ENCODE measurements at places on chromosomes 12 and 14.

GRCh38 chr12:70966996-70967790, 46.7 kb upstream of the PTPRR start:
- no peak for DNase-seq

- DNase-seq = no peak
Measured at GRCh38 chr12:6264402-6265037, 46.0 kb upstream of the PLEKHG6 start.

DNA sequence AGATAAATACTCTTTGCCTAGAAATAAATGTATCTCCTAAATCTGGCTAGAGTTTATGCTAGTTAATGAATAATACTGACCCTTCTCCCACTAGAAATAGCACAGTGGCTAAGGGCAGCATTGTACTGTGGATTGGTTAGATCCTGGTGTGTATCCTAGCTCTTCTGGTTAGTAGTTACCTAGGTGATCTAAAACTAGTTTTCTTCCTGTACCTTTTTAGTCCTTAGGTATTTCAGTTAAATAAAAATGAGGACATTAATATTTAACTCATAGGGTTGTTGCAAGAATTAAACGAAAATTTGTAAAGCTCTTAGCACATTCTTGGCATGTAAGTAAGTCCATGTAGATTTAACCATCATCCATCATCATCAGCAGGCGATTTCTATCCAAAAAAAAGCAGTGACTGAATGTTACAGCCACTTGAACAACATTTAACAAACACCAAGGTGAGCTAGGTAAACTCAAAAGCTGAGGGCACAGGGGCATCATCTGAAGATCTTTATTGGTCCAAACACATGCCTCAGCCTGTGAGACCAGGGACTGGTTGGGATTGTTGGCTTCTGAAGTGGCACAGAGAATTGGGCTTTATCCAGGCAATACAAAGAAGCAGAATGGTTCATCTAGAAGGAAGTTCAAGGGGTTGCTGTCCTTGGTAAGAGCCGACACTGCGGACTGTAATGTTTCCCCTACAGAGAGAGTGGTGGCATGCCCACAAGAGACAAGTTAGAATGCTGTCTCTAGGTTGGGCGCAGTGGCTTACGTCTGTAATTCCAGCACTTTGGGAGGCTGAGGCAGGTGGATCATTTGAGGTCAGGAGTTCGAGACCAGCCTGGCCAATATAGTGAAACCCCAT, 100.8 kb downstream of the GAS2L3 start:
- no peak for DNase-seq

DNA sequence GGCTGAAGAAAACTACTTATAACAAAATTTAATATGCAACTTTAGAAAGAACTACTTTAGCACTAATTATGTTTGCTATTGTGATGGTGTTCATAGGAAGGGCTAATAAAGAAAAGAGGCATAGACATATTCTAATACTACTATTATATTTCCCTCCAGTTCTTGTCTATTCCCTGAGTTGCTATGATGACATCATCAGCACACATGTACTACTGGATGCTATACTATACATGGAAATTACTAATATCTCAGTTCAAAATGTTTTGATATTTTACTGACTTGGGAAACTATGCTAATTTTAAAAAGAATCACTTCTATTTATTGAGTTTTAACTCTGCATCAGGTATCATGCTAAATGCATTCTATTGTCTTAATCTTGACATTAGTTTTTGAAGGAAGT, 101.6 kb downstream of the EPS8 start:
- DNase-seq = no peak

DNA sequence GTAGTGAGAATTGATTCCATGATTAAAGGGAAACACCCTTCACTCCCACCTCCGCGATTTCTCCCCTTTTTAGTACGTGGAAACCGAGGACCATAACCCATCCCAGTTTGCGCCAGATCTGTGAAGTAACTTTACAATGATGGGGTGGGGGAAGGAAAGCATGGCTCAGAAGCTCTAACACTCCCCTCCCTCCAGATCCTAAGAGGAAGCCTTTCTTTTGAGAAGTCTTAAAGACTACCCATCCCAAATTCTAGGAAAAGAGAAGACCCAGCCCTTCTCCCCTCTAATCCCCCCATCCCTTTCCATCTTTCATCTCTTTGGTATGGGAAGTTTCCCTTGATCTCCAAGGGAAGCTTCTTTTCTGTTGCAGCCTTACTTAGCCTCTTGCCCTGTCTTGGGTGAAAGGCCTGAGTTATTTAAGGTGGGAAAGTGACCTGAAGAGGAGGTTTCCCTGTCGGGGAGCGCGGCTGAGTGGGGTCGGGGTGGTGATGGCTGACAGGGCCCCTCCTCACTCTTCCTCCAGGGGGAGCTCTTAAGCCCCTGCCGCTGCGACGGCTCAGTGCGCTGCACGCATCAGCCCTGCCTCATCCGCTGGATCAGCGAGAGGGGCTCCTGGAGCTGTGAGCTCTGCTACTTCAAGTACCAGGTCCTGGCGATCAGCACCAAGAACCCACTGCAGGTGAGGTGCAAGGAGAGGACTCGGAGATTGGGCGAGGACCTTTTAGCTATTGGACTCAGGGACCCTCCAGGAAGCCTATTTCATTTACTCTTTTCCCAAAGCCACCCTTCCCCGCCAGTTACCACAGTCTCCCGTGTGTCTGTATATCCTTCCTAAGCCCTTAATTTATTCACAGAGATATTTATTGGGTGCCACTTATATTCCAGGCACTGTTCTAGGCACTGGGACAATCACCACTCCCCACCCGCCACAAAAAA, 1.8 kb downstream of the MARCHF9 start:
- DNase-seq = no peak

- peak; percentile 39 for DNase-seq
Measured at GRCh38 chr14:97878206-97878605, 1081.0 kb downstream of the VRK1 start.

- no peak for DNase-seq
Measured at GRCh38 chr12:104673696-104674482, 217.1 kb downstream of the CHST11 start.

DNA sequence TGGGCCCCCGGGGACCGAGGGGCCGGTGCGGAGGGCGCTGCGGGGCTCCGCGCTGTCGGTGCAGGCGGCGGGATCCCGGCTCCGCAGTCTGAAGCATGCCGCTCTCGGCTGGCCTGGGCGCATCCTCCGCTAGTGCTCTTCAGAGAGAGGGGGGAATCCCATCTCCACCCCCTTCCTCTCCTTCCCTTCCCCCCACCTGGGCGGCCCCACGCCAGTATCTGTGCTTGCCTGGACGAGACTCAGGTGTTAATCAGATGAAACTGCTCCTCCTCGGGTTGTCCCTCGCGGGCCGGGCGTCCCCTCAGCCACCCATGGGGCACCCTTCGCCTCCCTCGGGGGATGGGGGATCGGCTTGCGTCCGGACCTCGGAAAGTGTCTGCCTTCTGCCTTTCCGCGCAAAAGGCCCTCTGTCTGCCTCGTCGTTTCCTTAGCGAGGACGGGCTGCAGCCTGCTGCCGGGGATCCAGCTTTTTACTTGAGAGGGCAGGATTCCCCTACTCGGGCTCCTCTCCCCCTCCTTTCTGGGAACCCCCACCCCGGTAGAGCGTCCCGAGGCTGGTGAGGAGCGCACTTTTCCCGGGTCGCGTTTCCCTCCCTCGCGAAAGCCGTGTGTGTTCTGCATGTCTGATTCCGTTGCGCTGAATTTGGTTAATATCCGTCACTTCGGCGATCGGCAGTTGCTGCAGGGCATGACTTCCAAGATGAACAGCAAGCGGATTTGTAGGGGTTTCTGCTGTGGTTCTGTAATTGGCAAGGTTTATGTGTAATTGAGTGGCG, 1.1 kb downstream of the GPHN start:
- DNase-seq = no peak

GRCh38 chr12:126534942-126535341, 1469.7 kb downstream of the AACS start:
- DNase-seq = no peak

DNA sequence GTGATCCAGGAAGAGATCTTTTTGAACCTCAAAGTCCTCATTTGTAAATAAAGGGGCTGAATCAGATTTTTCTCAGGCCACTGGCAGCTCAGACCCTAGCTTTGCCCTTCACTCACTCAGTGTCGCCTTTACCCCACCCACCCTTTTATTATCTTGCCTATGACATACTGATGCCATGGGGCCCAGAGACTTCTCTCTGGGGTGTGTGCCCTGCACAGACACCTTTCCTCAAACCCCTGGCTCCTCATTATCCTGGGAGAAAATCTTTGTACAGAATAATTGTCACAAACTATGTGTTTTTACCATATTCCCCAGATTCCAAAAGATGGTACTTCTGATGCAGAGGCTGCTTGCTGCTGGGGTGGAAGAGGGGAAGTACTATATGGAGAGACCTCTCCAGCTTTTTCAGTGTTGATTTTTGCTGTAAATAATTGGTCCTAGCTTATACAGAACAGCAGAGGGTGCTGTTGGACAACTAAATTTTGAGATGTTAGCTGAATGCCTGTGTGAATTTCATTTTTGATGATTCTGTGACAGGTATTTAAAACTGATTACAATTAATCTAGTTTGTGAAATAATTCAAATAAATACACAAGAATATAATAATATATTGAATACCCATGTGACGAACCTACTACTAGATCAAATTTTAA, 53.9 kb upstream of the DCD start:
- DNase-seq = peak; percentile 39

- no peak for DNase-seq
Measured at GRCh38 chr12:82655751-82656150, 31.0 kb upstream of the TMTC2 start.

DNA sequence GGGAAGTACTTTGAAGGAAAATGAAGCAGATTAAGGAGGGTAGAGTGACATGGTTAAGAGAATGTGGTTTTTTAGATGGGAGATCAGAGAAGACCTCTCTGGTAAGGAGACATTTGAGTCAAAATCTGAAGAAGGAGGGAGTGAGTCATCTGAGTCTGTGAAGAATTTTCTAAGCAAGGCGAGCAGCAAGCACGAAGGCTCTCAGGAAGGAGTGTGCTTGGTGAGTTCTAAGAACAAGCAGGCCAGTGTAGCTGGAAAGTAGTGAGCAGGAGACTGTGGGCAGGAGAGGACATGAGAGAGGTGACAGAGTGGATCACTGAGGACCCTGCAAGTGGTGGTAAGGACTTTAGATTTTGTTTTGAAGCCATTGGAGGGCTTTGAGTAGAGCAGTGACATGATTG, 76.3 kb upstream of the FUT8 start:
- no peak for DNase-seq

- peak; percentile 68 for DNase-seq
Measured at GRCh38 chr12:122836027-122836921, 1.0 kb downstream of the HIP1R start.

DNA sequence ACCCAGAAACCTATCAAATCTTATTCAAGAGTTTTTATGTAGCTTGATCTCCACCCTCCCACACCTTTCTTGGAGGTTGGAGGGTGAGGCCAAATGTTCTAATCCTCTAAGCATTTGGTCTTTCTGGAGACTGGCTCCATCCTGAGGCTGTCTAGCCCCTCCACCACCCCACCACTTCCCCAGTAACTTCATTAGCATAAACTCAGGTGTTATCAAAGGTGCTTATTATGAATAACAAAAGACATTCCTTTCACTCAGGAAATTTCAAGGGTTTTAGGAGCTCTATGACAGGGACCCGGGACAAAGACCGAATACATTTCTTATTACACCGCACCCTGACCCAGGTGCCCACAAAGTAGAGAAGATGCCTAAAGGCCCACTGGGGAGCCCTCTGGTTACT, 2.8 kb upstream of the TMEM229B start:
- DNase-seq = no peak

- no peak for DNase-seq
Measured at GRCh38 chr12:92072112-92072511, 73.5 kb downstream of the BTG1 start.

- no peak for DNase-seq
Measured at GRCh38 chr14:65981192-65981843, 504.9 kb upstream of the CCDC196 start.

GRCh38 chr12:94753036-94753679, 102.8 kb upstream of the TMCC3 start:
- peak; percentile 56 for DNase-seq

DNA sequence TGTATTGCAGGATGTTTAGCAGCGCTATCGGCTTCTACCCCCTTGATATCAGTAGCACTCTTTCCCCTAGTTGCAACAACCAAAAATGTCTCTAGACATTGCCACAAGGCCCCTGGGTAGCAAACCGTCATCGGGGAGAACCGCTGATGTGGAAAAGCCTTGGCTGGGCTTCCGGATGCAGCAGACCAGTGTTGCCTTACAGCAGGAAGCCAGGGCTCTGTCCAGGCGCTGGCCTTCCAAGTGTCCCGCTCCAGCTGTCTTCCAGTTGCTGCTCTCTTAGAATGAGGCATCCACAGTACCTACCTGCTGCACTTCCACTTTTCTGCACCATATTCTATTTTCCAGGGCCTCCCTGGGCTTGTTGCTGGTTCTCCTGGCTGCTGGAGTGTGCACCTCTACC, 22.6 kb upstream of the SLC10A1 start:
- DNase-seq = no peak

- peak; percentile 64 for DNase-seq
Measured at GRCh38 chr12:10331642-10332239, 24.1 kb downstream of the KLRD1 start.

DNA sequence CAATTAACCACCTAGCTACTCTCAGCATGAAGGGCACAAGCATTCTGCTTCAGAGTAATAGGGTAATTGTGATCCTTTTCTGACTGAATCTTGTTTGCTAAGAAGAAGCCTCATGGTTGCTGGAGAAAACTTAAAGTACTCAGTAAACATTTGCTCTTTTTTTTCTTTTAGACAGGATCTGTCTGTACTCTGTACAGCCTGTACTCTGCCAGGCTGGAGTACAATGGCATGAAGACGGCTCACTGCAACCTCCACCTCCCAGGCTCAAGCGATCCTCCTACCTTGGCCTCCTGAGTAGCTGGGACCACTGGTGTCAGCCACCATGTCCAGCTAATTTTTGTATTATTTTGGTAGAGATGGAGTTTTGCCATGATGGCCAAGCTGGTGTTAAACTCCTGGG, 12.4 kb downstream of the PPP1R13B start:
- no peak for DNase-seq

DNA sequence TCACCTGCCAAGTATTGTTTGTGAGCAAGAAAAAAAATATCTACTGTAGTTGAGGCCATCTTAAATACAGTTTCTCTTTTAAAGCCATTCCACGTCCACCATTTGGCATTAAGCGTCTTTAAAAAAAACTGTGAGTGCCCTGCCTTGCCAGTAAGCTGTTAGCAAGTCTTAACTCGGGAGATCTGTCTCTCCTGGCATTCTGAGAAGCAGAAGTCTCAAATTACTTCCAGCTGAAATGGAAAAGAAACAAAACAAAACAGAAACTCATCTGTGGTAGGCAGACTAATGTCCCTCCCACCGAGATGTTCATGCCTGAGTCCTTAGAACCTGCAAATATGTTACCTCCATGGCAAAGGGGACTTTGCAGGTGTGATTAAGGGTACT, 126.2 kb downstream of the CRADD start:
- DNase-seq = peak; percentile 72
